ENCODE measurements at places on chromosomes 13 and 19.

- peak; percentile 35 for DNase-seq
Observed at GRCh38 chr13:101673360-101674105, 221.1 kb downstream of the ITGBL1 start.

- no peak for DNase-seq
Observed at GRCh38 chr13:111857846-111858560, 208.9 kb upstream of the SOX1 start.

- no peak for DNase-seq
Observed at GRCh38 chr13:23668562-23668961, 98.3 kb downstream of the TNFRSF19 start.

- DNase-seq = peak; percentile 48
Observed at GRCh38 chr13:77919246-77919920, 752 bp upstream of the EDNRB start.

GRCh38 chr19:37979547-37980082 lies 72.6 kb downstream of the SIPA1L3 start:
- DNase-seq = no peak

- no peak for DNase-seq
Observed at GRCh38 chr13:89688918-89689317, 1658.6 kb upstream of the MIR17HG start.

GRCh38 chr19:32519023-32519422 lies 62.0 kb upstream of the PDCD5 start:
- DNase-seq = no peak

GRCh38 chr13:51243227-51243626 lies 21.0 kb downstream of the FAM124A start:
- no peak for DNase-seq

GRCh38 chr13:49097374-49097773 lies 121.7 kb downstream of the FNDC3A start:
- peak; percentile 97 for DNase-seq

DNA sequence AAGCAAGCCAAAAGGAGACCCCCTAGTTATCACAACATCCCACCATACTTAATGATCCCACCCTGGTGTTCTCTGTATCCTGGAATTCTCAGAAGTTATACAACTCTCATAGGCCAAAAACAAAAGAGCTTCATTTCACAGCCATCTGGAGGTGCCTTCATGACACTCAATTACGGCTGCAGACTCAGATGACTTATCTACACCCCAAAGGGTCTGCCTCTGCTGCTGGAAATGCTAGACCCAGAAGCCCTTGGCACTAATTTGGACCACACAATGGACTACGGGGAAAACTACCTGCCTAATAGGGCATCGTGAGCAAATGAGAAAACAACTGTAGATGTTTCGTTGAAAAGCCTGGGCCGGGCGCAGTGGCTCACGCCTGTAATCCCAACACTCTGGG lies 40.2 kb downstream of the BRD4 start:
- DNase-seq = no peak

GRCh38 chr19:58334691-58335249 lies 8.0 kb downstream of the ZSCAN22 start:
- DNase-seq = no peak

GRCh38 chr13:32737111-32737571 lies 150.9 kb downstream of the PDS5B start:
- peak; percentile 34 for DNase-seq

DNA sequence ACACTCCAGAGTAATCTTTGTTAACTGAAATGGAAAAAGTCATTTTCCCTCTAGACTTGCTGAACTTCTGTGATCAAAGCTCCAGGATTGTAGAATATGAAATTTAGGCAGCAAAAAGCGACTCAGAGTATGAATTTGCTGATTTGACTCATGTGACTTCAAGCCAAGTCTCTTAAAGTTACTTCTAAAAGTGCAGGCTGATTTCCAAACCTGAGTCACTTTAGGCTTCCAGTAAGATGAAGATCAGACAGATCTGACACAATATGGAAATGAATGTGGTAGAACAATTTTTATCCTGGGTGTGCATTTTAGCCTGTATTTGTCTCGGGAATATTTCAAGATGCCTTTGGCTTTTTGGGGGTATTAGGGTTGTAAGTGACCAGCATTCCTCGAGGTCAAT lies 151.0 kb upstream of the TMTC4 start:
- peak; percentile 75 for DNase-seq

- no peak for DNase-seq
Observed at GRCh38 chr13:46605825-46606554, 53.0 kb downstream of the LRCH1 start.

- peak; percentile 24 for DNase-seq
Observed at GRCh38 chr13:25886438-25887214, 165.2 kb downstream of the SHISA2 start.

- no peak for DNase-seq
Observed at GRCh38 chr13:109665240-109665639, 121.1 kb downstream of the IRS2 start.

DNA sequence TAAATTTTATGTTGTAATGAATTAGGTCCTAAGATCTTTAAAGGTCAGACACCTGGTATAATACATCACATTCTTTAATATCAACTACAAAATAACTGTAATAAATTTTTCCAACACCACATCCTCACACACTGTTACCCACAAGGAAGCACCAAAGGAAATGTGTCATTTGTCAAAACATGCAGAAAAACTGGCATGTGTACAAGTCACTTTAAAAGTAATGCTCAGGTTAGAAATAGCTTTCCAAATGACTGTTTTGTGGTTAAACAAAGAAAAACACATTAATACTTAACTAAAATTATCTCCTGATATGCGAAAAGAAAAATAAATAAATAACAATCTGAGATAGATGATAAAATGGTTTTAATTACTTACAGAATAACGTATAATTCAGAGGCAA lies 74.7 kb downstream of the MZT1 start:
- DNase-seq = no peak

- DNase-seq = no peak
Observed at GRCh38 chr19:15859187-15859586, 38.7 kb downstream of the CYP4F2 start.

DNA sequence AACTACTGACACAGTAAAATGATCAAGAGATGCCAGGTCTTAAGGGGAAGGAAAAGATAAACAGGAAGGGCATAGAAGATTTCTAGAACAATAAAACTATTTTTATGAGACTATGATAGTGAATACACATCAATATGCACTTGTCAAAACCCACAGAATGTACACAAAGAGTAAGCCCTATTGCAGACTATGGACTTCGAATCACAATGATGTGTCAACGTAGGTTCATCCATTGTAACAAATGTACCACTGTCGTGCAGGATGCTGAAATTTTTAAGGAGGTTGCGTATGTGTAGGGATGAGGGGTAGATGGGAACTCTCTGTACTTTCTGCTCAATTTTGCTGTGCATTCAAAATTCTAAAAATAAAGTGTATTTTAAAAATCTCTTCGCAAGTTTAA lies 171.9 kb downstream of the KLF12 start:
- DNase-seq = no peak

DNA sequence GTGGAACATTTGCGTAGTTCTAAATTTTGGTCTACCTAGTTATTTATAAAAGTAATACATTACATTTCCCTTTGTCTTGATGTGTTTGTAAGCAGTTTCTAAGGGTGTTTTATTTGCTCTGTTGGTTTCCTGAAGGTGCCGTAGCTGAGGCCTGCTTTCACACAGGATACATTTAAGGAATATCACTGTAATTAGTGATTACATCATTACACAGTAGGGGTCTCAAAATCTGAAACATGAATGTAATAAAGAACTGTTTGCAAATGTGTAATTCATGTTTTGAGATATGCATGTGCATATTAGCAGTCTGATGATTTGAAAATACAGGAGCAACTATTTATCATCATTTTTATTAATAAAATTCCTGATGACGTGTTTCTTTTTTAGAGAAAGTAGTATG lies 281.8 kb downstream of the MTUS2 start:
- no peak for DNase-seq

- no peak for DNase-seq
Observed at GRCh38 chr19:17404015-17404414, 1.4 kb downstream of the BST2 start.

DNA sequence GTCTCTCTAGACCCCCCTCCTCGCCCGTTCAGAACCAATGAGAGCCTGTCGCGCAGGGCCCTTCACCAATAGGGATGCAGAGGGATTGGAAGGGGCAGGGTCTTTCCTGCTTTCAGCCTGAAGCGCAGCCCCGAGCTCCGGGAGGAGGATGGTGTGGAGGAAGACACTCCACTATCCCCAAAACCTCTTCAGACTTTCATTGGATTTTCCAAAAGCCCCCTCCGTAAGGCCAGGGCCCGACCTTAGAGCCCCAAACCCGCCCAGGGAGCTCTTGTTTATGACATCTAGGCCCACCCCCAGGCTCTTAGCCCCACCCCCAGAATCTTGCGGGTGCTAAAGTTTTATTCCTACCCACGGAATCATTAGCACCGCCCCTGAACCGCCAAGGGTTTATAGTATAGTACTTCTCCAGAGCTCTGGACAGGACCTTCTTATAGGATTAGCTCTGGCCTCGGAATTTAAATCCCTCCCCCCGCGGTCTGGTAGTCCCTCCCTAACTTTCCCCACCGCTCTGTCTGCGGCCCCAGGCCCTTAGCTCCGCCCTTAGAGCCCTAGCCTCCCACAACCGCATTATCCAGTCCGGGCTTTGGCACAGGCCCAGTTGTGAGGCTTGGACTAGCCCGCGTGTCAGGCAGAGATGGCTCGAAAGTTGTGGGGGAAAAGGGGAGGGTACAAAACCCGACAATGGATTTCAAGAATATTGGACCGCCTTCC lies 6.6 kb upstream of the EML2 start:
- DNase-seq = peak; percentile 74

DNA sequence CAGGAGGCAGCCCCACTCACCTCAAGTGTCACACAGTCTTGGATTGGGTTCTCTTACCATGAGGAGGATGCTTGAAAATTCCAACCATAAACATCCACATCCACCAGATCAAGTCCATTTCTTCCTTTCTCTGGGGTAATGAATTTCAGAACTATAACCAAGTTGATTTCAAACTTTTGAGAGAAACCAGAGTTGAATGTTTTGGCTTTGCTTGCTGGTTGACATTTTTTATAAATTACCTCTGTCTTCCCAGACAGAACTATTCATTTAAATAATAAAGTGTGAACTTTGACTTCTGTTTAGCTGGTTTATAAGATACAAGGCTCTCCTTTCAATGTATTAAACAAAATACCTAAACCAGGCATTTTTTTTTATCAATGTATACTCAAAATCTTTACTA lies 550.7 kb downstream of the KCTD12 start:
- no peak for DNase-seq

DNA sequence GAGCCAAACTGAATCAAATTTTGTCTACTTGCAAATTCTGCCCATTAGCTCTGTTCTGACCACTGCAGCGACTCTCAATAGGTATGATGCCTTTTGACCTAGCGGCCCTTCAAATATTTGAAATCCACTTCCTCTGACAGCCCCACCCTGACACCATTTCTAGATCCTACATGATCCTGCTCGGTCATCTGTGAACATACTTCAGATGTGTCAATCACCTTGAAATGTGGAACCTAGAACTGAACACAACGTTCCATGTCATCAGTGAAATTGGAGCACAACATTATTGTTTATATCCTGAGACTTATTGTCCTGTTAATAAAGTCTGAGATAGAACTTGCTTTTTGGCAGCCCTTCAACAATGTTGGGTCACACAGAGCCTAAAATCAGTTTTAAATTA lies 98.2 kb downstream of the UBL3 start:
- no peak for DNase-seq

GRCh38 chr19:30778961-30779715 lies 407.0 kb downstream of the ZNF536 start:
- no peak for DNase-seq

DNA sequence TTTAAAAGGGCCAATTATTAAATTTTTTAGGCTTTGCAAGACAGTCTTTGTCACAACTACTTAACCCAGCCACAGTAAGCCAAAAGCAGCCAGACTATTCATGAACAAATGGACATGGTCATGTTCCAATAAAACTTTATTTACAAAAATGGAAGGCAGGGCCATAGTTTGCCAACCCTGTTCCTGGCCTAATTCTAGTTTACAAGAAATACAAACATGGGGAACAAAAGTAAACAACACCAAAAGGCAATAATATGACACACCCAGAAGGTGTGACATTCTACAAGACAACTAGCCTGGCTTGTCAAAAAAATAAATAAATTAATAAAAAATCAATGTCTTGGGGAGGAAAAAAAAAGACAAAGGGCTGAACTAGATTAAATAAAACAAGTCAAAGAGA lies 24.8 kb upstream of the CCNP start:
- DNase-seq = no peak

DNA sequence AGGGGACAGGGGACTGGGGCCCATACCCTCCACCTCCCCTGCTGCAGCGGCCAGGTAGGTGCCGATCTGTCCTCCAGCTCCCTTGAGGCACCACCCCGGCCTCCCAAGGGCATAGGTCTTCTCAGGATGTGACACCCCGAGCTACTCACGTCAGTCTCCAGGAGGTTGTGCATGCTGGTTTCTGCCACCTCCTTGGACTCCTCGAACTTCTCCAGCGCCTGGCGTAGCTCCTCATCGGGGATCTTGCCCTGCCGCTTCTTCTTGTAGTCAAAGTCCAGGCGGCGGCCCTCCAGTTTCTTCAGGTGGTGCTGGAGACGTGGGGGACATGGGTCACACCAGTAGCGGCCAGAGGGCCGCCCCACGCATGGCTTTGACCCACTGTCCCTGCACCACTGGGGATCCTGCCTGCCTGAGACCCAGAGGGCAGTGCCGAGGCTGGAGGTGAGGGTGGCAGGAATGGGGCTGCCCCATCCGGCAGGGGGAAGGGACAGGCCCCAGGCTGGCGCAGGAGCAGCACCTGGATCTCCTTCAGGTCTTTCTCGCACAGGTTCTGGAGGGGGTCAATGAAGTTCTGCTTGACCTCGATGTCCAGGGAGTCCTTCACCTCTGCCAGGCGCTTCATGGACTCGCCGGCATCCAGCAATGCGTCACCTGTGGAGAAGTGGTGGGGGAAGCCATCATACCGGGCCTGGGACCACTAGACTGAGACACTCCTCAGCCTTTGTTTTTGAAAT lies 20.4 kb downstream of the MPND start:
- DNase-seq = no peak

DNA sequence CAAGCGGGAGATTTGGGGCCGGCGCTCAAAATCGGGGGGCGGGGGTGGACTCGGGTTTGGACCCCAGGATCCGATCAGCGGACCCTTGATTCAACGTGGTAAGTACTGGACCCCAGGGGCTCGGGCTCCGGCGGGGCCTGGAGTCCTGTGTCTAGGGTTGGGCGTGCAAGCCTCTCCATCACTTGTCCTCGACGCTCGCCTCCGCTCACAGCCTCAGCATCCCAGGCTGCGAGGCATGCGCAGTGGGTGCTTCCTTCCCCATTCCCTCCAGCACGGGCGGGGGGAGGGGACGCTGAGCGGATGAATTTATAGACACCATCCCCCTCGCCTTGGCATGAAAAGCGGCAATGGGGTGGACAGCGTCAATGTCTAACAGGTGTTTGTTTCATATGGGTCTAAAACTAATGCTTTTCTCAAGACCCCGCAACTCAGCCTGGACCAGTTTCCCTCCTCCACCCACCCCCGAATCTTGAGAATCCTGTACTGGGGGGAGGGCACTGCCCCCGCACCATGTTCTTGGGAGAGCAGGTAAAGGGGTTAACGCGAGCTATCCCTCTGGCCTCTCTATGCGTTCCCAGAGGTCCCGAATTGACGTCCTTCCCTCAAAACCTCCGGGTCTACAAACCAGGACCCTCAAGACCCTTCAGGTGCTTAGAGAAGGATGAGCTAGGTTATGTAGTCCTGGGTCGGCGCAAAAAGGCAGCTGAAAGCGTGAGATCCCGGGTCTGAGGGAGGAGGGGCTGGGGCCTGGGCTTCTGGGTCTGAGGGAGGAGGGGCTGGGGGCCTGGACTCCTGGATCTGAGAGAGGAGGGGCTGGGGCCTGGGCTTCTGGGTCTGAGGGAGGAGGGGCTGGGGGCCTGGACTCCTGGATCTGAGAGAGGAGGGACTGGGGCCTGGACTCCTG lies 579 bp downstream of the CPT1C start:
- peak; percentile 70 for DNase-seq
